Activated CD4-positive, alpha-beta T cell treated with anti-CD3 and anti-CD28 coated beads, Interleukin-2, amount 50 U/mL, for 16 hours (primary cell): ENCODE measurements at places on chromosomes 6 and 20.
A peak's percentile ranks its signal among the peaks of the same experiment; 100 is the strongest.

DNA sequence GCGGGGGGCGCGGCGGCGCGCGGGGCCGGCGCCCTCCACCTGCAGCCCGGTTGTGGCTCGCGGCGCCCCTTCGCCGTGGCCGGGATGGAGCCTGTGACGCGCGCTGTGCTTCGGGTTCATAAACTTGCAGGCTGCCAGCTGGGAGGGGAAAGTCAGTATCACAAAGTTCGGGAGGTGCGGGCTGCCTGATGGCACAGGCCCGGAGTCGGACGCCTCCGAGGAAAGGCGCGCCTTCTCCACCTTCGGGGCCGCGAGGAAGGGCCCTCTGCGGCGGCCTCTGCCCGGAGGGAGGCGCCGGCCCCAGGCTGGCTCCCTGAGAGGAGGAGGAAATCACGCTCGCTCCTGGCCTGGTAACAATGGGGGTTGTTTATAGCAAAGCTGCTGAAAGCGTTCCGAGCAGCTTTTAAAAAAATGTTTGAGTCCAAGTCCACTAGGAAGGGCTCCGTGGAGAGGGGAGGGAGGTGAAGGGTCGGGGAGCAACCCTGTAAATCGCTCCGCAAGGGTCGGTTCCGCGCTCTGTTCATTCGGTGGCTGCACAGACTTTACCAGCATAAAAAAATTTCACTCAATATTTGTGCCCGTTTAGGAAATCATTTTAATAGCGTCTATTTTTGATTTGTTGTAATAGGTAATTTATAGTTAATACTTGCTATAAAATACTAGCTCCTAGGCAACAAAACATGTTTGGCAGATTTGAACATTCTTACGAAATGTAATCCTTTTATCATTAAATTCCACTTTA is 1.0 kb downstream of the AFDN start:
- peak; percentile 31 for DNase-seq

DNA sequence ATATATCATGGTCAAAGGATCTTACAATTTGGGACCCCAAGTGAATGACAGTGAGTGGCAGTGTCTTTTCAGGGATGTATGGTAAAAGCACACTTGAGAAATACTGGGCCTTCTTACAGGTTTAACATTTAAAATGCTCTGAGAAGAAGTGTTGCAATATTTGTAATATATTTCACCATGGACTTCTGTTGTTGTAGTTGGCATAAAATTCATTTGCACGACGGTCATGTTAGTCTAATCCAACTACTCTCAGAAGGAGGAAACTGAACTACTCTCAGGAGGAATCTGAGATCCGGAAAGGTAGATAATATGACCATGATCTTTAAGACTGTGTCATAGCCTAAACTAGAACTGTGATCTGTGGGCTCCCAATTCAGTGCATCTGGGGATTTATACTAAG is 700.1 kb downstream of the HDGFL1 start:
- DNase-seq: no peak

GRCh38 chr6:3516092-3516491 is 59.2 kb upstream of the SLC22A23 start:
- DNase-seq: no peak

- DNase-seq: no peak
Observed at GRCh38 chr6:43267619-43268354, 24.5 kb downstream of the TTBK1 start.

GRCh38 chr20:22977047-22977785 is 57.9 kb upstream of the SSTR4 start:
- DNase-seq: no peak

- DNase-seq: no peak
Observed at GRCh38 chr6:13541496-13541895, 32.9 kb upstream of the SIRT5 start.

DNA sequence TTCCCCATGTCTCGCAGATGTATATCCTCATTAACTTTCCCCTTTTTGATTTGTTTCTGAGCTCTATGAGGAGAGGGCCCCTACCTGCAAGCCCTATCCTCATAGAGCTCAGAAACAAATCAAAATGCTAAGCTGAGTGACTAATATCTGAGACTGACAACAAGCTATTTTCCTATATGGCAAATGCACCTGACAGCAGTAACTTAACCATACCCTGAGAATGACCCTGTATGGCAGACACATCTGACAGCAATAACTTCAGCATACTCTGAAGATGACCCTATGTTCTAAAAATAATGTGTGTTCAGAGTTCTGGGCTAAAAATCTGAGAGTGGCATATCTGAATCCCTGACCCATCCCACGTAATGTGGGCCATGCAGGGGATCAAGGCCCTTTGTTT is 79.0 kb upstream of the MEI4 start:
- DNase-seq: no peak

- no peak for DNase-seq
Observed at GRCh38 chr6:21750575-21750974, 157.0 kb downstream of the SOX4 start.

- no peak for DNase-seq
Observed at GRCh38 chr6:24355393-24355792, 2.5 kb downstream of the DCDC2 start.

GRCh38 chr20:997486-997885 is 4.6 kb downstream of the RSPO4 start:
- DNase-seq: no peak

- DNase-seq: no peak
Observed at GRCh38 chr20:36157610-36158009, 3.1 kb downstream of the EPB41L1 start.

DNA sequence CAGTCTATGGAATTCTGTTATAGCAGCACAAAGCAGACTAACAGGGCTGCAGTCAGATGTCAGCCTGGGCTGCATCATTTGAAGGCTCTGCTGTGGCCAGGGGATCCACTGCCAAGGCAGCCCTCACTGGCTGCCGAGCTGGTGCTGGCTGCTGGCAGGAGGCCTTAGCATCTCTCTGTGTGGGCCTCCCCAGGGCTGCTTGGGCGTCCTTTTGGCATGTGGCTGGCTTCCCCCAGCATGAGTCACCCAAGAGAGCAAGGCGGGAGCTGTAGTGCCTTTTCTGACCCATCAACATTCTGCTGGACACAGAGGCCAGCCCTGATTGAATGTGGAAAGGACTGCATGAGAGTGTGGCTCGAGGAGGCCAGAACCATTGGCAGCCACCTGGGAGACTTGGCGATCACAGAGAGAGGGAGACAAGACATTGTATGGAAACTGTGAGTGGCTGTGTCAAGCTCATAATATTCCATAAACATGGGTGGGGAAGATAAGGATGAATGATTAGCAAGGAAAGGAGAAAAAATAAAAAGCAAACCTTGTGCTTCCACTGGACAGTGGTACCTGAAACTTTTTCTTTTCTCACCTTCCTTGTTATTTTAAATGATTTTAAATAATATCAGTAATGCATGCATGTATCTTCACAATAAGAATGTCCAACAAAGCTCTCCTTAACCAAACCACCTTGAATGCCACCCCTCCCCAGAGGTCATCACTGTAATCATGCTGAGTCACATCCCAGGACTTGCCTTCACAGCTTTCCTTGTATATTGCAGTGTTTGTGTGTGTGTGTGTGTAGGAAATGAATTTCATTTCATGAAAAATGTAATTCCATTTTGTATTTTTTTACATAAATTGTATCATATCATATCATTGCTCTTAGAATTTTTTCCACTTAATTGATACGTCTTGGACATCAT is 55.0 kb upstream of the VSX1 start:
- no peak for DNase-seq

DNA sequence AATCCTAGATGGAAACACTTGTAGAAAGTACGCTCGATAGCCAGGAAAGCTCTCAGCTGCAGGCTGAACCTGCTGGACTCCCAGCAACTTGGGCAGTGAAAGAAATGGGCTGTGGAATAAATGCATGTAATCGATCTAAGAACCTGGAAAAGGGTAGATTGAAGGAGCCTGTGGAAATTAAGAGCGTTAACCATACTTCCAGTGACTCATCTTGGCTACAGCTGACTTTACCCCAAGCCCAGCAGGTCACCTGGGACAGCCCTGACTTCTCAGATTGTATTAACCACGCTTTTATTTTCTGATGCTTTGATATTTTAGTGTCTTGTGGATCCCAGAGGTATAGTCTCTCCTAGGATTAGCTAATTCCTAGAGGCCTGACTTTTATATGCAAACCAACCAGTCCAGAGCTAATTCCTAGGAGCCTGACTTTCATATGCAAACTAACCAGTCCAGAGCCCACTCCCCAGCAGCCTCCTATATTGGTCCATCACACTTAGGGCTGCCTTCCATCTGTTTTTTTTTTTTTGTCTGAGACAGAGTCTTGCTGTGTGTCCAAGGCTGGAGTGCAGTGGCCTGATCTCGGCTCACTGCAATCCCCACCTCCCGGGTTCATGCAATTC is 86.3 kb downstream of the GMPR start:
- no peak for DNase-seq

DNA sequence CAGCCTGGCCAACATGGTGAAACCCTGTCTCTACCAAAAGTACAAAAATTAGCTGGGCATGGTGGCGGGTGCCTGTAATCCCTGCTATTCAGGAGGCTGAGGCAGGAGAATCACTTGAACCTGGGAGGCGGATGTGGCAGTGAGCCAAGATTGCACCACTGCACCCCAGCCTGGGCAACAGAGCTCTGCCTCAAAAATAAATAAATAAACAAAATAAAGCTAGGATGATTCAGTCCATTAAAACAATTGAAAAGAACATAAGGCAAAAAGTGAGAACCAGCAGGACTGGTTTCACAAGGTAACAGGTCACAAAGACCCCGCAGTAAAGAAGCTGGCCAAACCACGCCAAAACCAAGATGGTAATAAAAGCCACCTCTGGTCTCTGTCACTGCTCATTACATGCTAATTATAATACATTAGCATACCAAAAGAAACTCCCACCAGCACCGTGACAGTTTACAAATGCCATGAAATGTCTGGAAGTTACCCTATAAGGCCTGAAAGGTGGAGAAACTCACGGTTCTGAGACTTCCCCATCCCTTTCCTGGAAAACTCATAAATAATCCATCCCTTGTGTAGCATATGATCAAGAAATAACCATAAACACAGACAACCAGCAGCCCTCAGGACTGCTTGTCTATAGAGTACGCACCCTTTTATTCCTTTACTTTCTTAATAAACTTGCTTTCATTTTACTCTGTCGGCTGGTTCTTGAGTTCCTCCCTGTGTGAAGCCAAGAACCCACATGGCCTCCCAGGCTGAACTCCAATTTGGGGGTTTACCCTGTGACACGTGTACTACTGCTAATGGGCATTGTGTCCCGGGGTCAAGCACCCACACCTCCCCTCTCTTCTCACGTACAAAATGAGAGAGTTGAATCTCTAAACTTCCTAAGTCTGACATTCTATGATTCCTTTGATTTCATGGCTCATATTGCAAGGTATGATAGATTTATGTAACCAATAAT is 10.2 kb downstream of the LAMA4 start:
- DNase-seq: no peak

DNA sequence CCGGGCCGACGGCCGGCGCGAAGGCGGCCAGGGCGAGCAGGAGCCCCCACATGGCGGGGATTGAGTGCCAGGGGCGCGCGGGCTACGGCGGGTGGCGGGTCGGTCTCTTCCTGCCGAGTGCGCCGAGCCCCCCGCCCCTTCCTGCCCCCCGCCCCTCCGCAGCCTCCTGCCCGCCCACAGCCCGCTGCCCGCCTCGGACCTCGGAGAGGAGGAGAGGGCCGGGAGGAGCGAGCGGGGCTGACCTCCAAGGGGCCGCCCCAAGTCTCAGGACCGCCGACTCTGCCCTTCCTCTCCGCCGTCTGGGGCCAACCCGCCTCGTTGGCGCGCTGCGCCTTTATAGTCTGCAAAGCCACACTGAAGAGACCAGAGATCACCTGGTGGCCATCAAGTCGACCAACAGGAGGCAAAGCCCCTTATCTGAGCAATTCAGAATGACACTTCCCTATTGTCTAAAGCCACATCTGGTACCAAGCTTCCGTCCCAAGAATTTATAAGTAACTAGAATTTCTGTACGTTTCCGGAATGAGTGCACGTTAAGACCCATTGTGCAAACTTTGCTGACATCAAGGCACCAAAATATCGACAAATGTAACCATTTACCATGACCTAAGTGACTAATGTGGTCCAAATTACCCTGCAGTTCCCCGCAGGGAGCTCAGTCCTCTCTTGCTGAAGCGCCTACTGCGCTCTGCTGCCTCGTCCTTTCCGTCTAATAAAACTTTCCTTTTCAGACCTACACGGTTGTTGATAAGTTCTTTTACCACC is at the start of gene CPXM1:
Gene CPXM1 (minus strand): TSS at position 107 of the 765 bp plus-strand sequence. CDS start 55 bp downstream, at position 52.
- DNase-seq: no peak

DNA sequence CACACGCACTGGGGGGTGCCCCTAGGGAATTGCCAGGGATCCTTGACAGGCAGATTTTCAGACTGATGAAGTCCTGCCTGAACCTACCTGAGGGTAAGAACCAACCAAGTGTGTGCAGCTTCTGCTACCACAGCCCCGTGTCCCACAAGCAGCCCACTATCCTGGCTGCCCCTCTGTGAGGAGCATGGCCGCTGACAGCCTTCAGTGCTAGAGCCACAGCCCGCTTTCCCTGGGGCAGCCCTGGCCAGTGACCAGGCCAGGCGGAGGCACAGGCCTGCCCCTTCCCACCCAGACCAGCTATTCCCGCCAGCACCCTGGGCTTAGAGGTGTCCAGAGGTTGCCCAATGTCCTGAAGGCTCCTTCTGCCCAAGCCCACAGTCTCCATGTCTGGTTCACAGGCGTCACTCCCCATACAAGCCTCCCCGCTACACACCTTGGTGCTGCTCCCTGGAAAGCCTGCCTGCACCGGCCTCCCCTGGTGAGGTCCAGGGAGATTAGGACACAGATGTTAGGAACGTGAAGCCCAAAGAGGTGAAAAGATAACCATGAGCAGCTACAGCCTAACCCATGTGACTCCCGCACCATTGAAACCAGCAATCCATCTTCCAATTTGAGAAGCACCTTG is 207.0 kb downstream of the SYNDIG1 start:
- no peak for DNase-seq

- DNase-seq: no peak
Observed at GRCh38 chr6:144683216-144684070, 398.3 kb downstream of the UTRN start.

DNA sequence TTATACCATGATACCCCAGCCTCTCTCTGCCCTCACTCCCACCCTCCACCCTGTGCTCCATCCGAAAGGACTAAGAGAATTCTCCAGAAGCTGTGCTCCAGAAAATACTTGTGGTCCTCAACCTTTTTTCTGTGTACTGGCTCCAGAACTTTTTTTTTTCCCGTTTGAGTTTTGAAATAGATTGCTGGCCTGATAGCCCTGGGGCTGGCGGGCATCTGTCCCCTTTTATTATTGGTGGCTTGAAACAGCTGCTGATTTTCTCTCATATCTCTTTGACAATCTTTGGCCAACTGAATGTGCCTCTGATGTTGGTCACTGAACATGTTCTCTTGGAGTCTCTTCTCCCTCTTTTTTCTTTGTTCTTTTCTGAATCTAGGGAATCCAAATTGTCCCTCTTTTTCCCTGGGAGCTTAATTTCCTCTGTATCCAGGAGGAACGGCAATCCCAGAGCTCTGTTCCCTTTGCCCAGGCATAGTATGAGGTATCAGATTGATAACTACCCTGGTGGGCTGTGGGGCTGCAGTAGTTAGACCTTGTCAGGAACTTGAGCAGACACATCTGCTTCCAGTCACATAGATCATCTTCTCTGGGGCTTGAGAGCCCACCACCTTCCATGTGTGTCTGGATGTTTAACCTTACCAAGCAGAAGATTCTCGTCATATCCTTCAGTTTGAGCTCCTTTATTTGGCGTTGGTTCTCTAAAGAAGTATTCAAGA is 1.6 kb downstream of the PPARD start:
- no peak for DNase-seq
